ENCODE measurements at places on chromosomes 1 and 21.

DNA sequence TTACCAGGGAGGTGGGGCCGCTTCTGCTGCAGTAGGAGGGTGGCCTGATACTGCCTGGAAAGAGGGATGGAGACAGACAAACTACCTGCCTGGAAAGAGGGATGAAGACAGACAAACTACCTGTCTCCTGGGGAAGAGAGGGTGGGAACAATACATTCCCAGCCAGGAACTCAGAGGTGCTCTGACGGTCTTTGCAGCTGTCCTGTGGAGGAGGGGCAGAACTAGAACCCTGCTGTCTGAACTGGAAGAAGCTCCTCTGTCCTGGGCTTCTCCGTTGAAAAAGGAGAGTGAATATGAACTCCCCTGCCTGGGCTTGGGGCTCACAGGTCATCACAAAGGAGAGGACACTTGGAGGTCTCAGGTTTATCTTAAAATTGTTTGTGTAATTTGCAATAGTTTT is 40.3 kb upstream of the ETV3 start:
- DNase-seq, result no peak

GRCh38 chr1:7810395-7810794 is 26.3 kb downstream of the PER3 start:
- DNase-seq, result peak; percentile 40

DNA sequence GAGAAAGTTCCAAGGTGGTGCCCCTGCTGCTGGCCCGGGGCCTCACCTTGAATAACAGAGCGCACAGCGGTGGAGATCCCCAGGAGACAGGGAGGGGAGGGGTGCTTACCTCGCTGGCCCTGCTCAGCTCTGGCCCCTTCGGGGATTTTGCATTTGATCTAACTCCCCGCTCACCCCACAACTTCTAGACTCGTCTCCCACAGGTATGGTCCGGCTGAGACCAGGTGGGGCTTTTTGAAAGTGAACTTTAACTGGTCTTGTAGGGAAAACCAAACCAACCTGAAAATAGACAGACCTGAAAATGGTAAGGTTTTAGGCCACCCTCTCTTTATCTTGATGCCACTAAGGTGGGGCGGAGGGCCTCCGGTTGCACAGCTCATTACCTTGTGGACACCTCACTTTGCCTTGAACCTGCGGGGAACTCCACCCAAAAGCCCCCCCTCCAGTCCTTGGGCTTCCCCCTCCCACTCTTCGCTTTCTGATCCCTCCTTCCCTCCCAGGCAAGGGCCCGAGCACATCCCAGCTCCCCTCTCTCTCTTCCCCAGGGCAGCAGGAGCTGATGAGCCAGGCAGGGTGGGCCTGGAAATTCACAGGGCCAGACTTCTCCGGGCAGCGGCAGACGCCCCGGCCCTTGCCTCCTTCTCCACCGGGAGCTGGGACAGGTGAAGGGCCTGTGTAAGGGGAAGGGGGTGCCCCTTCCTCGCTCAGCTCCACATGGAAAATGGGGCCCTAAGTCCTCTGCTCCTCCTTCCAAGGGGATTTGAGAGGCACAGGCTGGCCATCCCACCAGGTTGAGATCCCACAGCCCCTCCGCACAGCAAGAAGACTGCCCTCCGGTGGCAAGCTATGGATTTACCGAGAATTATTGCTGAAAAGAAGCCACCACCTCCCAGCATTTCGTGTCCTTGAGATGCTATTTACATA is 16.1 kb downstream of the TNFRSF8 start:
- peak; percentile 31 for DNase-seq

GRCh38 chr1:171611306-171611705 is 10.7 kb upstream of the MYOCOS start:
- DNase-seq, result no peak

DNA sequence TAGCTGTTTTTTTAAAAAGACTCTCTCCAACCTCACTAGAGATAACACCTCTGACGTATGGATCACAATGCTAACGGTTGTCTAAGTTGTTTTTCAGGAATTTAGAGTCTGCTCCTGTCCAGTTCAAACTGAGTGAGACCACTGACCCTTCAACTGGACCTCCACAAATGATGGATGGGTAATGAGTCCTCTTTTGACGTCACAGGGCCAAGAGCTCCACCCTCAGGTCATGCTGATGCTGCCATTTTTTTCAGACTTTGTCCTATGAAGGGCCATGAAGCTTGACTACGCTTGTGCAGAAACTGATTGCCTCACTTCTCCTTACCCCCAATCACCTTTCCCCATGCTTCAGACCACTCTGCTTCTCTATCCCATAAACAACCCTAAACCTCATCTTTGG is 16.6 kb downstream of the GRIK3 start:
- DNase-seq, result no peak

DNA sequence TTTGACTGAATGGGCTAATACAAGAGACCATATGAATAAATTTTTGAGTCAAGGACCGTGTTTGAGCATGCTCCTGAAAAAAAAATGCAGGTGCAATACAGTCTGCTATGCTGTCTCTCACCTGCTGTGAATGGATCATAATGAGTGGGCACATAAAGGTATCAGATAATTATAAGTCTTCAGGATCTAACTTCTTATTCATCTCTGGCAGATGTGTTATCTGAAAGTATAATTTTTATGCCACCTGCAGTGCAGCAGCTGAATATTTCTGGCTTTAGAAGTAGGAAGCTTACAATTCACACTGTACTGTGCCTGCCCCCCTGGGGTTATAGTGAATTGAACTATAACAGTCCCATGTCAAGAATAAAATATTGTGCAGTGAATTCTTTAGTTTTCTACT is 333.3 kb downstream of the MRPL39 start:
- DNase-seq, result no peak

- no peak for DNase-seq
These were observed 54.8 kb upstream of the ID3 start for GRCh38 chr1:23614032-23614660.

All from HFF-Myc (cell line).